ENCODE measurements at places on chromosomes 6 and 20. TPM values are rescaled to one million over a fixed set of nuclear protein-coding genes. Genes with fewer than 3 reads are reported as not detected.

The FOXS1 gene
- not detected for total RNA-seq

The CLVS2 gene
- total RNA-seq, result not detected

The SLC35F1 gene
- total RNA-seq, result not detected

The CPXM1 gene
- 0.58 TPM for total RNA-seq

The IGF2R gene
- total RNA-seq, result 78.6 TPM

The COL9A3 gene
- total RNA-seq, result 0.51 TPM

DNA sequence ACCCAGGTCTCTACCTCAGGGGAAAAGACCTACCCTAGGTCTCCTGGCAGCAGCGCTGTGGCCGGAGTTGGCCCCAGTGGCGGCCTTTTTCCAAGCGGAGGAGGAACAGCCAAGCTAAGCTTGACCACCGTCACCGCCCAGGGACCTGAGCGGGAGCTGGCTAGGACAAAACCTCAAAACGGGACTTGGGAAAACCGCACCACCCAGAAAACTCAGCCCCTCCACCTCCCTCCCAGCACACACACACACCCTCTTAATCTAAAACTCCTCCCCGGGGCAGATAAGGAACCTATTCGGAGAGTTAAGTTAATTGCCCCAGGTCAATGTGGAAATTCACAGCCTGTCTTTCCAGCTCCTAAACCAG, 2.7 kb upstream of the TRERF1 start:
- no peak for DNase-seq

GRCh38 chr20:4130404-4131189, 115.2 kb upstream of the RNF24 start:
- no peak for DNase-seq

DNA sequence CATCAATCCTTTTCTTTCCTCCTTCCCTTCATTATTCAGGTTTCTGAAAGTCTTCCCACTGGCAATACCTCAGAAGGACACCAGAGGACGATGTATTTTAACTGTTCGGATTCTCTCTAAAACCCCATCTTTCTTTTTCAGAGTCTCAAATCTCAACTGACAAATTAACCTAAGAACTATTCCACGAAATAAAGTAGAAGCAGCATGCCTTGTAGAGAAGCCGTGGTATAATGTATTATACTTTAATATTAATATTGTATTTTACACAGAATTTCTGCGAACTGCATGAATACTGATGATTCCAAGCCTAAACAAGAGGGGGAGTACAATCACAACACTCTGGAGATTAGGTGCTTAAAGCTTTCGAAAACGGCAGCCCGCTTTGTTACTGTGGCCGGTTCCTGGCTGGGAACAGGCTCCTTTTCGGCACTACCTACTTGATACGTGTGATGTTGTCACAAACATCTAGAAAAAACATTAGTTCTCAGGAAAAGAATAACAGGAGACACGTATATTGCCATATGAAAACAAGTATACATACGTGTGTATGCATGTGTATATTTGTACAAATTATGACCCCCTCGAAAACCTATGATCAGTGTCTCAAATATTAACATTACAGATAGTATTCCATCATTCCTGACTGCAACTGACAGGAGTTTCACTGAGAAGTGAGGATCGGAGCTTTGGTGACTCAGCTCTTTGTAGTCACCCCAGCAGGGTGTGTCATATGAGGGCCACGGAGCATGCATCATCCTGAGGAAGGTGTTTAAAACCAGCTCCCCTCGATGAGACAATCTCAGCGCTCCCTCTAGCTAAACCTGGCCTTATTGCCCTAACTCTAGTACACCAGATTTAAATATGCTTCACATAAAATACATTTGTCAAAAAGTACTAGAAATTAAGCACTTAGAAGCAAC, 319.7 kb upstream of the TCF21 start:
- no peak for DNase-seq

- DNase-seq, result no peak
Measured at GRCh38 chr6:111222341-111222740, 135.0 kb downstream of the SLC16A10 start.

DNA sequence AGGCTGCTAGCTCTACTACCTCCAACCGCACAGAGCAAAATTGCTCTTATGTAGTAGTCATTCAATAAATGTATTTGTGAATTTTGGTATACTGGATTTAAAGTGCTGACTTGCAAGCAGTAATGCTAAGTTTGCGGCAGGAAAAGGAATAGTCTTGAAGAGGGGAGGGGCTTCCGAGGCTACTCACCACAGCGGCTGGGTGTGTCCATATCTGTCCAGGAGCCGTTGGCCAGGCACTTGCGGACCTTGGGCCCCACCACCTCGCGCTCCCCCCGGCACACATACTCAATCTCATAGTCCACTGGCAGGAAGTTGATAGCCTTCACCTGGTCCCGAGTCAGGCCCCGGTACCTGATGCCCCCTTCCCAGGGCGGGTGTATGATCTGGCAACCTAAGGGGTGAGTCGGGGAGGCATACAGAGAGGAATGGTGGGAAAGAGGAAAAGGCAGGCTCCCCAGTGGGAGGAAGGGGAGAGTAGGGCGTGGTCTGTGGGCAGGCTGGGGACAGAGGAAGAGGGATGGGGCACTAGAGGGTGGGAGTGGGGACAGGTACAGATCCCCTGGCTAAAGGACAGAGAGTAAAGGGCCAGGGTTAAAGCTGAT, 1.7 kb downstream of the GABBR1 start:
- no peak for DNase-seq

GRCh38 chr6:52420668-52421358, 671 bp downstream of the EFHC1 start:
- no peak for DNase-seq

- DNase-seq, result no peak
Measured at GRCh38 chr6:163501026-163501425, 86.5 kb downstream of the QKI start.

DNA sequence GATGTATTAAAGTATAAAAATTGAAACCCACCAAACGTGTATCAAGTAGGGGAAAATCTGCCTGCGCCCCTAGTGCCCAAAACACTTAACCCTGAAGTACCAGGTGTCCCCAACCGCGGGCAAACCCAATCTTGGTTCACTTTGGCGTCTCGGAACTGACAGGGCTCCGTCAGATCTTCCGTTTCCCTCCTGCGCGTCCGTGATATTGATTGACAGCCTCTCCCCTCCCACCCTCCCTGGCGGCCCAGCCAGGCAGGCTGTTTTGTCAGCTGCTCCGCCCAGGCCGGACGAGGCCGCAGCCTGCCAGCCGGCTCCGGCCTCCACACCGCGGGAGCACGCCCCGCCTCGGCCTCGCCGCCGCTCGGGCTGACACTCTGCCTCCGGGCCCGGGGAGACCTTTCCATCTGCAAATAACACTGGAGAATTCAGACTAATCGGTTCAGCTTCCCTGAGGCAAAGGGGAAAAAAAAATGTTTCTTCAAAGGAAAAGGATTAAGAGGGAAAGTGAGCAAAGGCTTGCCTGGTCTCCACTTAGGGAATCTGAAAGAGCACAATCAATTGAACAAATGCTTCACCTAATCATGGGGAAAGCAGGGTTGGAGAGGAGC, 234.9 kb upstream of the MCHR2 start:
- DNase-seq, result peak; percentile 13

GRCh38 chr20:19920381-19921138, 96.6 kb upstream of the NAA20 start:
- DNase-seq, result no peak

- DNase-seq, result no peak
Measured at GRCh38 chr20:18223409-18223808, 64.9 kb upstream of the ZNF133 start.

DNA sequence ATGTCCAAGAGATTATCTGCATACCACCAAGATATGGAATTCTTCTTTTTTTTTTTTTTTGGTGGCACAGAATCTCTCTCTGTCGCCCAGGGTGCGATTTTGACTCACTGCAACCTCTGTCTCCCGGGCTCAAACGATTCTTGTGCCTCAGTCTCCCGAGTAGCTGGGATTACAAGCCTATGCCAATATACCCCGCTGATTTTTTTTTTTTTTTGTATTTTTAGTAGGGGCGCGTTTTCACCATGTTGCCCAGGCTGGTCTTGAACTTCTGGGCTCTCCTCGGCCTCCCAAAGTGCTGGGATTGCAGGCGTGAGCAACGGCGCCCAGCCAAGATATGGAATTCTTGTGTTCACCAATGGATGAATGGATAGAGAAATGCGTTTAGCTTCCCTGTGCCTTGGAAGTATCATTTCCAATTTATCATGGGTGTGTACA, 31.0 kb downstream of the POM121L2 start:
- no peak for DNase-seq

DNA sequence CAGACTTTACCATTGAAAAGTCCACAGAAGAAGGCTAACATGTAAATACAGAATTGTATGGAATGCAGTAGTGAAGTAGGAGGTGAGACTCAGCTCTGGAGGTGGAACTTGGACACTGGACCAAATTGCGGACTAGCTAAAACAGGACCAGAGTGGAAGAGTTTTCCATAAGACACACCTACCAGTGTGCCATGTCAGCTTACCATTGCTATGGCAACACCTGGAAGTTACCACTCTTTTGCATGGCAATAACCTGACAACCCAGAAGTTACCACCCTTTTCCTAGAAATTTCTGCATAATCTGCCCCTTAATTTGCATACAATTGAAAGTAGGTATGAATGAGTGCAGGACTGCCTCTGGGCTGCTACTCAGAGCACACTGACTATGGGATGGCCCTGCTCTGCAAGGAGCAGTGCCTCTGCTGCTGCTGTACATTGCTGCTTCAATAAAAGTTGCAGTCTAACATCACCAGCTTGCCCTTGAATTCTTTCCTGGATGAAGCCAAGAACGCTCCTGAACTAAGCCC, 569.6 kb upstream of the FLRT3 start:
- DNase-seq, result no peak
